Effector memory CD4-positive, alpha-beta T cell (primary cell): ENCODE measurements at places on chromosomes 2 and 18.

DNA sequence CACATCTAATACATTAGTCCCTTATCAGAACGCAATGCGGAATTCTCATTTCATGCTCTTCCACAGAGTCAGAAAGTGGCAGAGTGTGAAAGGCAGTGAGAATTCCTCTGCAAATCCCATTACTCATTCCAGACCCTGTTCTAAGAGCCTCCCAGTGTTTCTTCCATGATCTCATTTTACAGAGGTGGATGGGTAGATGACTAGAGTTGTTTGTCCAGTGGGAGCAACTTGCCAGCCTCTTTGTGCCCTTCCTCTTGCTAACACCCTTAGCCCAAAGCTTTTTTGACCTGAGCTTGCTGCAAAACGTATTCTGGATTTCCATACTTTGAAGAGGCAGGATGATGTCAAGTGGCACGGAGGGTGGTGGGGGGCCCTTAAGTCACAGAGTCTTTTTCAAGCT, 467.7 kb upstream of the RGPD4 start:
- DNase-seq = no peak
- H3K27ac ChIP-seq = no peak overlapping the region
- H3K4me3 ChIP-seq = no peak overlapping the region
- no peaks in the 10 kb centered on the region for H3K4me1 ChIP-seq

DNA sequence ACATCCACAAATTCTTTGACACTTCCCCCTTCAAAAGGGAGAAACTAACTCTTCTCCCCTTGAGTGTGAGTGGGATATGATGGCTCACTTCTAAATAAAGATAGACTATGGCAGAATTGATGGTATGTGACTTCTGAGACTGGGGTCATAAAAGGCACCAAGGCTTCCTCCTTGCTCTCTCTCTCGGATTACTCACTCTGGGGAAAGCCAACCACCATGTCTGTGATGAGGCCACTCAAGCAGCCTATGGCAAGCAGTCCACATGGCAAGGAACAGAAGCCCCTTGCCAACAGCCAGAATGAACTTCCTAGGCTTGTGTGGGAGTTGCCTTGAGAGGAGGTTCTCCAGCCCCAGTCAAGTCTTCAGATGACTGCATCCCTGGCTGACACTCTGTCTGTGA, 43.6 kb downstream of the KIAA2012 start:
- H3K4me3 ChIP-seq = no peak overlapping the region
- no peak overlapping the region for H3K27ac ChIP-seq

GRCh38 chr2:117771969-117772630, 42.4 kb upstream of the DDX18 start:
- DNase-seq = no peak
- H3K27ac ChIP-seq = no peak overlapping the region
- no peaks in the 10 kb centered on the region for H3K36me3 ChIP-seq
- H3K4me3 ChIP-seq = no peak overlapping the region
- no peaks in the 10 kb centered on the region for H3K4me1 ChIP-seq
- H3K27me3 ChIP-seq = no peaks in the 10 kb centered on the region

- DNase-seq = no peak
- H3K4me3 ChIP-seq = no peak overlapping the region
- no peaks in the 10 kb centered on the region for H3K36me3 ChIP-seq
- no peaks in the 10 kb centered on the region for H3K4me1 ChIP-seq
- no peak overlapping the region for H3K27ac ChIP-seq
- H3K27me3 ChIP-seq = no peaks in the 10 kb centered on the region
Observed at GRCh38 chr2:217685255-217685605, 317.6 kb downstream of the TNS1 start.

- H3K4me3 ChIP-seq = no peak overlapping the region
- H3K36me3 ChIP-seq = no peaks in the 10 kb centered on the region
- H3K27ac ChIP-seq = no peak overlapping the region
- H3K27me3 ChIP-seq = no peaks in the 10 kb centered on the region
- DNase-seq = no peak
- H3K4me1 ChIP-seq = no peaks in the 10 kb centered on the region
Observed at GRCh38 chr2:135475128-135475527, 55.9 kb downstream of the ZRANB3 start.

GRCh38 chr2:235642446-235643098, 148.7 kb downstream of the AGAP1 start:
- DNase-seq = no peak
- H3K36me3 ChIP-seq = no peaks in the 10 kb centered on the region
- no peak overlapping the region for H3K27ac ChIP-seq

DNA sequence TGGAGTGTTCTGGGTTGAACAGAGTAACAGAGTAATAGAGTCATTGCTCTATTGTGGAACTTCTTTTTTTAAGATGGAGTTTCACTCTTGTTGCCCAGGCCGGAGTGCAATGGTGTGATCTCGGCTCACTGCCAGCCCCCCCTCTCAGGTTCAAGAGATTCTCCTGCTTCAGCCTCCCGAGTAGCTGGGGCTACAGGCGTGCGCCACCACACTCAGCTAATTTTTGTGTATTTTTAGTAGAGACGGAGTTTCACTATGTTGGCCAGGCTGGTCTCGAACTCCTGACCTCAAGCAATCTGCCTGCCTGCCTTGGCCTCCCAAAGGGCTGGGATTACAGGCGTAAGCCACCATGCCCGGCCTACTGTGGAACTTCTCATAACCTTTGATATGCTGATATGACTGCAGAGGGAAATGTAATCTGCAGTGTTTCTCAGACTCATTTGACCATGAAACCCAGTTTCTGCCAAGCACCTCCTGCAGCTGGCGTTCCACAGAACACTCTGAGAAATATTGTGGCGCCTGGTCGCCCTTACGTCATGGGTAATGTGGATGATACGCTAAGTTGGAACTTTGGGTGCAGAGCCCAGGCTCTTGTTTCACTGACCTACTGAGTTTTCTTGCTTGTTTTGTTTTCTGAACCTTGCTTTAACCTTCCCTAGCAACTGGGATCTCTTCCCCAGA, 213.8 kb downstream of the BCL2 start:
- H3K36me3 ChIP-seq = no peaks in the 10 kb centered on the region
- no peaks in the 10 kb centered on the region for H3K4me1 ChIP-seq
- no peak overlapping the region for H3K27ac ChIP-seq
- DNase-seq = no peak
